ELF-1 (cell line): ENCODE measurements at places on chromosomes 4 and X.
A peak's percentile ranks its signal among the peaks of the same experiment; 100 is the strongest.

- no peak for DNase-seq
Measured at GRCh38 chrX:109774706-109775105, 41.6 kb upstream of the ACSL4 start.

- DNase-seq = peak; percentile 53
Measured at GRCh38 chr4:185112104-185112503, 31.0 kb upstream of the SLC25A4 start.

DNA sequence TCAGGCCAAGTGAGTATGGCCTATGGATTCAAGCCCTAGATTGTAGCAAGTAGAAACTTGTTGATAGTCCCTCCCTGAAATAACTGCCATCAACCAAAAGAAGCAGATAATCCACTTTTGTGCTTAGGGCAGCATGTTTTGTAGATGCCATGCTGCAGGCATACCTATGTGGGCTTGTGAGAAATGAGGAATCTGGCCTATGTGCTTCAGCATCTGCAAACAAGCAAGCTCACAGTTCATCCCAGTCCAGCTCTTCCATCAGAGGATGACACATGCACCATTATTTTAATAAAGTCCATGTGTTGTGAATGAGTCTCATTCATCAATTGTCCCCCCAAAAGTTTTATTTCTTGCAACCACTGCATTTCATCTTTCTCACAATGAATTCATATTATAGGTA, 421.9 kb upstream of the DIPK2B start:
- no peak for DNase-seq

DNA sequence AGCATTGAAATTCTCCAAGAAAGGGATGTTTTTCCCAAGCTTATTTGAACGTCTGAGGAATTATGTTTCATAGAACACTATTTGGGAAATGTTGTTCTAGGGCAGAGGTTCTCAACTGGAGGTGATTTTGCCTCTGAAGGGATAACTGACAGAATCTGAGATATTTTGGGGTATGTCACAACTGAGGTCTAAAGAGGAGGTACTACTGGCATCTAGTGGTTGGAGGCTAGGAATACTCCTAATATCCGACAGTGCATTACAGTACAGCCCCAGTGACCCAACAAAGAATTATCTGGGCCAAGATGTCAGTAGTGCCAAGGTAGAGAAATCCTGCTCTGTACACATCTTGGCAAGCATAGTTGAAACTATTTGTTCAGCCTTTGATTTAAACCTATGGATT, 6.4 kb downstream of the HSPA4L start:
- no peak for DNase-seq

GRCh38 chr4:170374770-170375169, 285.0 kb upstream of the AADAT start:
- peak; percentile 62 for DNase-seq

GRCh38 chrX:43971966-43972961, 926 bp downstream of the NDP start:
- no peak for DNase-seq
